NCI-H187 treated with DMSO at 0.1 percent for 48 hours (cell line): ENCODE measurements at places on chromosomes 5 and 9.

DNA sequence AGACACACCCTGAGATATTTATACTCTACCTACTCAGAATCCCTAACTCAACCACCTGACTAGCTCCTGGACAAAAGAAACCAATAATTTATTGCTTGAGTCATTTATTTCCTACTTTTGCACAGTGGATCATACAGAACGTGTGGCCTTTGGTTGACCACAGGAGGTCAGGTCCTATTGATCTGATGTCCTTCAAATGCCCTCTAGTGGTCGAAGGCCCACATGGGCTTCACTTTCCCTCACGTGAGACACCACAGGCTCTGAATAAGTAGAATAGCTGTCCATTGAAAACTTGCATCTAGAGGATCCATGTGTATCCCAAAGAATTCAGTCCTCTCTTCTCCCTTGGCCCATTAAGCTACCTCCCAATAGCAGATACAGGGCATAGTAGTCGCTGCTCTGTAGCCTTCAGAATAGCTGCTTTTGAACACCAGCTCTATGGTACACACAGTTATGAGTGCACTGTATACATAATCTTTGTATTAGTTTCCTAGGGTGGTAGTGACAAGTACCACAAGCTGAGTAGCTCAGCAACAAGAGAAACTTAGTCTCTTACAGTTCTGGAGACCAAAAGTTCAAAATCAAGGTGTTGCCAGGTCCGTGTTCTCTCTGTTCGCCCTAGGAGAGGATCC lies 177.6 kb upstream of the SMARCA2 start:
- peak; percentile 38 for DNase-seq

- no peak for DNase-seq
These were observed 361.8 kb downstream of the CDH18 start for GRCh38 chr5:19626211-19626610.

DNA sequence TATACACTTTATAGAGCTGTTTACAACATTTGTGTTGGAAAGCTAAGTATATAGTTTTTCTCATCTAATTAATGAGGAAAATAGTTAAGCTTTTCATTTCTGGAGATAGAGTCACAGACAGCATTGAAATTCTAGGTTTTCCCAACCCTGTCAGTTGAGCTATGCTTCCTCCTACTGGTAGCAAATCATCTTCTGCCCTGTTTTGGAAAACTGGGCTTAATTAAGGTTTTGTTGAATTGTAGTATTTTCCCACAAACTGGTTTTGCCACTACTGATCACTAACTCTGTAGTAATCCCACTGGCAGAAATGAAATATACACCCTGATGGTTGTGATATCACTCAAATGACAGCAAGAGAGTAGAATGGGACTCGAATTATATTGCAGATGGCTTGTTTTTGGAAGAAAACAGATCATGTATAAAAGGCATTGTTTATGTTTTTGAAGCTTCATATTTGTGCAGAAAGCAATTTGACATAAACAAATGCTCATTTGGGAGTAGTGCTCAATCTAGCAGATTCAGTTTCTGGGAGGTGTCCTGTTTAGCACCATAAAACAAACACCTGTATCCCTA lies 46.6 kb downstream of the CD180 start:
- no peak for DNase-seq

DNA sequence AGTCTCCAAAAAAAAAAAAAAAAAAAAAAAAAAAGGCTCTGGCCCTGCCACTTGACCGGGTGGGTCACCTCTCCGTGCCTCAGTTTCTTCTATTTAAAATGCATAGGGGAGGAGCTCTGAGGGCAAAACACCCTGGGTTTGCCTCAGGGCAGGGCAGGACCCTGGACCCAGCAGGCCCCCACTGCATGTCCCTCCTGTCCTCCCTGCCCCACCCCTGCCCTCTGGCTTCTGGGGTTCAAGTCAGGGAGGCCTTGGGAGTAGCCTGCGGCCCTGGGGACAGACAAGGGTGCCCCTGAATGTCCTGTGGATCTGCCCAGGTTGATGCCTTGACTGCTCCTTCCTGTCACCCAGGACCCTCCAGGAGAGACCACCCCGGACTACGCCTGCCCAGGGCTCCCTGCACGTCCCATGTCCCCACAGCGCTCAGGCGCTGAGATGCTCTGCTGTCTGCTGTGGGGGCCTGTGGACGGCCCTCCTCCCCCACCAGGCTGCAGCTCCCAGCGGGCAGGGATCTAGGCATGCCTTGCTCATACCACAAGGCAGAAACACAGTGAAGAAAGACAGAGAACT lies 35.4 kb downstream of the ADAMTS2 start:
- no peak for DNase-seq

DNA sequence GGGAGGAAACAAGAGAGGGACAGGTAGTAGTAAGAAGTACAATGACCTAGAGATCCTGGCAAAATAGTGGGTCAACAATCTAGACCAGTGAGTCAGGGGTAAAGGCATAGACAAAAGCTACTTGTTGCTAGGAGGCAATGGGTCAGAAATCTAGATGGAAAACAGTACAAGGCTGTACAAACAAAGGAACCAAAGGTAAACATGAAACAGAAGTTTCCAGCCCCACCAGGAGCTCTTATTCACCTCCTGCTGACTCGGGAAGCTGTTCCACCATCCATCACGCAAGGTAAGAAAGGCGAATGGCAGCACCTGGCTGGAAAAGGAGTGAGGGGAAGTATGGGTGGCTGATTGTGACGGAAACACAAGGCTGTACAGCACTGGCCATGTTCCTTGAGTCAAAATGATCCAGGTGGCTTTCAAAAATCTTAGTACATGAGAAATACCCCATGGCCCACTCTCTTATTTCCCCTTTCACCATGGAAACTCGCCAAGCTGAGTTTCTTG lies 70.5 kb upstream of the RAI14 start:
- no peak for DNase-seq

GRCh38 chr5:5252106-5252505 lies 112.0 kb downstream of the ADAMTS16 start:
- no peak for DNase-seq
